ENCODE measurements at places on chromosomes 12 and 14.

DNA sequence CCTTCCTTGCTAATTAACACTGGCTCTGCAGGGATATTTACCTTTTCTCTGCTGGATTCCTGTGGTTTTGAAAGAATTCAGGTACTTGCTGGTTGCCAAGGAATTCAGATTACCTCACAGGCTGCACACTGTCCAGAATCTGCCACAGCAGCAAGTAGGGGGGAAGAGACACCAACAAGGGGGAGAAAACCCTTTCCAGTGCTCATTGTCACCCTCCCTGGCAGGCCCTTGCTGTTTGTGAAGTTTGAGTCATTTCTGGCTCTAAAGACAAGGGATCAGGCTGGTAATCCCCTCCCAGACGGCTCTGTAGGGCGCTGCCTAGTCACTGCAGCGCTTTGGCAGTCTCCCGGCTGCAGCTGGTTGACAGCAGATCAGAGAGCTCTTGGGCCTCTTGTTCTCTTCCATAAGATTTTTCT is 50.8 kb downstream of the TTLL5 start:
- no peak for ATAC-seq

GRCh38 chr12:125169870-125170269 is 104.6 kb downstream of the AACS start:
- no peak for ATAC-seq

- no peak for ATAC-seq
Measured at GRCh38 chr12:120725151-120725658, 421 bp upstream of the ACADS start.

- ATAC-seq = no peak
Measured at GRCh38 chr14:99143793-99144192, 128.2 kb downstream of the BCL11B start.

DNA sequence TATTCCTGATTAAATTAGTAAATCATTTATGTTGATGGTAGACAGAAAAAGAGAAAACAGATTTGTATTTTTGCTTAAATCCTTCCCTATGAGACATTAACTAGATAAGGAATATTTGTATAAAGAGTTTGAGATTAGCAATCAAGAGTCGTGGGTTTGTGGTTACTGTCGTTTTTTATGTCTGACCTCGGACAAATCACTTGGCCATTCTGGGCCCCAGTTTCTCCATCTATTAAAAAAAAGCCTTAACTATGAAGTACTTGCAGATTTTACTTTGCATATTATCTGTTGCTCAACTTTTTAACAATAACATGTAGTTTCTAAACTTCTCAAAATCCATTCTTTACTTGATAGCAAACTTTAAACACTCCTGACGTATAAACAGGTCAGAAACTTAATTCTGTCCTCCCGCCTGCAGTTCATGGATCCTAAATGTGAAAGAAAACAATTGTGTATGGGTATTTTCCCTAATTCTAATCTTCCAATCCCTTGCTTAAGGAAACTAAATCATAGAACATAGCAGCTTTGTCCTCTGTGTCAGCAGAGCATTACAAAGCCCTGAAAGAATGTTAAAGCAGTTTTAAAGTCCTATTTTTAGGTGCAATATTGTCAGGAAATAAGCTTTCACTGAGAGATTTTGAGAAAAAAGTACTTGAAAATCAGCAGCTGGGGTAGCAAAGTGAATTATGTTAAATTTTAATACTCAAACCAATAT is 118.2 kb downstream of the GPR135 start:
- ATAC-seq = no peak

DNA sequence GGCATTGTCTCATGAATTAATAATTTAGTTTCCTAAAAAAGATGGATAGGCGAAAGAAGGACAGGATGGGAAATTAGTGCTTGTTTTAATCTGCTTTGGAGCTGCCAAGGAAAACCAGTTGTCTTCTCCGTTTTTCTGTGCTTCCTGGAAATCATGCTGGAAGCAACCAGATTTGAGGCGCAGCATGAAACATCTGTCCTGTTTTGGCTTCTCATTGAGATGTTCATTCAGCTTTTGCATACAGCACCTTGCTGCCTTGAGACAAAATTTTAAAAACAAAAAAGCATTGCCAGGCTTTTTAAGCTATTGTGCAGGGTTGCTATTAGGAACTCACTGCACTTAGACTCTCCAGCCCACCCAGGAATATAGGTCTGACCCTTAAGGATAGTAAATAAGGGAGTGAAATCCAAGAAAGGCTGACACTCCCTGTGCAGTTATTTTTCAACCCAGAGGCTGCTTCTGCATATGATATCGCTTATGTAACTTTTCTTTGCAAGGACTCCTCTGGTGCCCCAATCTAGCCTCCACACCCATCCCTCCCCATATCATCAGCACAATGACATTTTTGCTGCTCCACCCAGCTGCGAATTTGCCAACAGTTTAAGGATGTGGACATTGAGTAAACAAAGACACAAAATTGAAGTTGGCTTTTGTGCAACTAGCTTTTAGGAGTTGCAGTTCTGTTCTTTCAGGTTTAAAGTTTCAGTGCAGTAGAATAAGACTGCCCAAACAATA is 46.9 kb upstream of the MDM1 start:
- ATAC-seq = no peak

DNA sequence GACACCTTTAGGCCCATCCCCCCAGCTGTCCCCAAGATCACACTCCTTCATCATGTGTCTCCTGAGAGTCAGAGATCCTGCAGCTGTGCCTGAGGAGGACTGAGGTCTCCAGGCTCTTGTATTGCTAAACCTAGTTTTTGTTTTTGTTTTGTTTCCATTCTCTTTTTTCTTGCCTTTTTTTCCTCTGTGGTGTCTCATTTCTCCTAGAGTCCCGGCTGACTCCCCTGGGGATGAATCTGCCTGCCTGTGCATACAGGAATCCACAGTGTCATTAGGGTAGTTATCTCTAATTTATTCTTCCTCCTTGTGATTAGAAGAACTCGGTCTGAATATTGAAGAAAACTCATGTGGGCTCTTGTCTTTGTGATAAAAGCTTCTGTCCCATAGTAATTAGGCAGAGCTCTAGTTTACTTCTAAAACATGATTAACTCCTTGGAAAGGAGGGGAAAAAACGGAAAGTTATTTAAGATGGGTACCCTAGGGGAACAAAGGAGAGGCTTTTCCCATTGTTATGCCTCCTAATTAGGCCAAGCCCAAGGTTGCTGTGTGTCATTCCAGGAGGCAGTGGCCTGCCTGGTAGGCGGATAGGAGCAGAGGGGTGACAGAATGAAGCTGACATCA is 343.2 kb downstream of the ZFP36L1 start:
- no peak for ATAC-seq

GRCh38 chr14:83960832-83961512 is 1569.0 kb upstream of the FLRT2 start:
- ATAC-seq = no peak

GRCh38 chr12:15977999-15978951 is 67.1 kb downstream of the DERA start:
- no peak for ATAC-seq

DNA sequence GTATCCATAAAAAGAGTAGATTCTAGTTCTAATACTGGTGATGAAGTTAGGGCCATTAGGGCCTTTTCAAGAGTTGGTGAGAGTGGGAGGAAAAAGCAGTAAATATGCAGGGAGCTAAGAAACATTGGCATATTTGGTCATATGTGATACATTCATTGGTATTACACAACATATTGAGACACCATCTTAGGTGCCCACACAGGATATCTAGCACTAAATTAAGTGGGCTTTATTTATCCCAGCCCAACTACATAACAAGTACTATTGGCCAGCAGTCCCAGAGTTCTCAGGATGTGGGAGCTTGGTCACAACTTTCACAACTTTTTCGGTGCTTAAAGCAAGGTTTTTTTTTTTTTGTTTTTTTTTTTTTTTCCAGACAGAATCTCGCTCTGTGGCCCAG is 2.0 kb upstream of the ING4 start:
- no peak for ATAC-seq

DNA sequence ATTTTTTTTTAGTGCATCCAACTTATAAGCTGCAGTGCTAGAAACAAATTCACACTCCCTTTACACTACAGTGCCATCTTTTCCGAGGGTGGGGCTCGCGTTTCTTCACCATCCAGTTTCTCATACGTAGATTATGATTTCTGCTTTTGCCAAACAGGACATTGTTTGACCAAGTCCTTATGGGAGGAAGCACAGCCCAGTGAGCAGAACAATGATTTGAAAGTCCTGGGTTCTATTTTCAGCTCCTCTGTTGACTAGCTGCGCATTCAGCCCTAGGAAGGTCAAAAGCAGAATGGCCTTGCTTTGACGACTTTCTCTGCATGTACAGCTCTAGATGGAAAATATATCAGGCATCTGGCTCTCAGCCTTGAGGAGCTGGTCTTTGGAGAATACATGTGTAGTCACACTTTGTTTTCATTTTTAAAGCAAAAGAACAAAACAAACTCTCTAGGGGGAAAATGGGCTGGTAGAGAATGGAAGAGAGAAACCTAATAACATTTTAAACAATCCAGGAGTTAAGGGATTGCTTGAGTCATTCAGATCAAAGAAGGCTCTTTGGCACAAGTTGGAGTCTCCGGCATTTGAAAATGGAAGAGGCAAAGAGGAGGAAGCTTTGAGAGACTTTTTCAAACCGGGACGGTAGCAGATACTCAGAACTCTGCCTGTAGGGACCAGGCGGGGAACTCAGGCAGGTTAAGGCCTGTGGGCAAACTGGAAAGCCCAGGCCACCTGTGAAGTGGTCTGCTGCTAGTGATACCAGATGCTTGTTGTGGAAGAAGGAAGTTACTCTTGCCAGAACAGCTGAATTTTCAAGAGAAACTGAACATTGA is 257.3 kb upstream of the PLEKHG7 start:
- ATAC-seq = peak; percentile 95

DNA sequence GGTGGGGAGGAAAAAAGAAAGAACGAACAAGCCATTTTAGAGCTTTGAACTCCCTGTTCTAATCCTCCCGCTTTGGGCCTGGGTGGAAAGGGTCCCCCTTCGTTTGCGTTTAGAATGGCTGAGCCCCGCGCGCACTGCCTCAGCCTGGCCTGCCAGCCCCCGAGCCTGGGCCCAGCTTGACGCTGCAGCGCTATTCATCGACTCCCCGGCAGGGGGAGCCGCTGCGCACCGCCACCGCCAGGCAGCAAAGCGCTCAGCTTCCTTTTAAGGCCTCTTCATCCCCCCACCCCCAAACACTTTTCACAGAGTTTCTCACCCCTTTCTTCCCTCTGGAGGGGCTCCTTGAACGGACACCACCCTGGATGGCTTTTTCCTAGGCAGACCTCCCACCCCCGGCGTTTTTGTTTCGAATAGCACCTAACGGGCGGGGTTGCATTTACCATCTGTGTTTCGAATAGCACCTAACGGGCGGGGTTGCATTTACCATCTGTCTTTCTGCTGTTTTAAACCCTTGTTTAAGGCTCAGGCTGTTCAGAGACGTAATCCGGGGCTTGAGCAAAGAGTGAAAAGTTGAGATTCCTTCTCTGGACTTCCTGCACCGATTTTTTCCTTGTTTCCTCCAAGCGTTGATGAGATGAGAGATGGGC is 56.4 kb upstream of the PIWIL1 start:
- ATAC-seq = no peak

DNA sequence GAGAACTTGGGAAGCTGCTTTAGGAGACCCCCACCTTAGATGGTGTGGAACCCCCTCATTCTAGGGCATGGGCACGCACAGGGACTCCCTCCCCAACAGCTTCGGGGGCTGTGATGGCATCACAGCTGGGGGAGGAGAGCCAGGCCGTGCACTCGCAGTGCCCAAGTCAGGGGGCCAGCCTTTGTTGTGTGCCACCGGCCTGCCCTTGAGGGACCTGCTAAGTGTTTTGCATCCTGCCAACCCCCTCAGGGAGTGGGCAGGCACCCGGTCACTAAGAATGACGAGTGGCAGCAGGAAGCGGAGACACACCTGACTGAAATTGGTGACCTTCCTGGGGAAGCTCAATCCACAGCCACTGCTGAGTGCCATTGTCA is 334.9 kb upstream of the SFSWAP start:
- no peak for ATAC-seq

GRCh38 chr14:101716956-101717662 is 44.4 kb upstream of the PPP2R5C start:
- no peak for ATAC-seq

DNA sequence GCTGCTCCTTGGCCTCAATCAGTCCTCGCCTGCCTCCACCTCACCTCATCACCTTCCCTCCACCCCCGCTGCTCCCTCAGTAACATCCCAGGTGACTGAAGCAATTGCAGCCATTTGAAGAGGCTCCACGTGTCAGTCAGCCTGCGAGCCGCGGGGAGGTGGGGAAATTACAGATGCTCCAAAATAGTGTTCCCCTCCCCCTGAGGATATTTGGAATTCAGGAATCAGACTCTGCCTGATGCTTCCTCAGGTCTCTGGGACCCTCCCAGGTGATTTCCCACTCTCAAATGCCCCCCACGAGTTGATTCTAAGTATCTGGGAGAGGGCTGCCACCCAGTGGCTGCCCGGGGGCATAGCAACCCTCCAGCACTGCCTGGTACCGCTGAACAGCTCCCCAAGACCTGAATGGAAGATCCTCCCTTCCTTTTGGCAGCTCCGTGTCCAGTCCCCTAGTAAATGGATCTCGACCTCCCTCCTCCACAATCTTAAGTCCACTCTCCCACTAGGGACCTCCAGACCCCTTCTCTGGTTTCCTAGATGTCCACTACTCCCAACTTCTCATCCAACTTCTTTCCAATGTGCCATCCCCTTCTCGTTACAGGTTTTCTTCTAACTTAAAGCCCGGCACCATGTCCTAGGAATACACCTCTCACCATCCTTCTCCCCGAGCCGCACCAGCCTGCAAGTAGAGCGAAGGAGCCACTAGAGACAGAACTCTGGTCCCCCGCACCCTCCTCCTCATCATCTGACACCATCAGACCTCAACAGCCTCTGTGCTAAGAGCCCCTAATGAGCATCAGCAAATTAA is 1.4 kb upstream of the ASIC1 start:
- ATAC-seq = peak; percentile 68

- no peak for ATAC-seq
Measured at GRCh38 chr14:95651821-95652583, 34.2 kb upstream of the TCL1B start.

GRCh38 chr14:62631176-62631575 is 414.1 kb downstream of the KCNH5 start:
- ATAC-seq = no peak

DNA sequence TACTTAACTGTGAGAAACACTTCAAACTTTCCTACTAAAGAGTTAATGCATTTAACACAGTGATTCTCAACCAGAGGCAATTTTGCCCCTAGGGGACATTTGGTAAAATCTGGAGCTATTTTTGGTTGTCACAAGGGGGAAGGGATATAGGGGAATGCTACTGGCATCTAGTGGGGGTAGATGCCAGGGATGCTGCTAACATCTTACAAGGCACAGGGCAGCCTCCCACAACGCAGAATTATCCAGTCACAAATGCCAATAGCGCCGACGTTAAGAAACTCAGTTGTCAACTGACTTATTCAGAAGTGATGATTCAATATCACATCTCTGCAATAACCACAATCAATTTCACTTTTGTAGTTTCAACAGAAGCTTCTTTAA is 2.0 kb downstream of the EEA1 start:
- no peak for ATAC-seq
